C1 segment of cervical spinal cord (tissue), 14 donors: ENCODE measurements at places on chromosomes 6 and 20.
A peak's percentile ranks its signal among the peaks of the same experiment; 100 is the strongest.

DNA sequence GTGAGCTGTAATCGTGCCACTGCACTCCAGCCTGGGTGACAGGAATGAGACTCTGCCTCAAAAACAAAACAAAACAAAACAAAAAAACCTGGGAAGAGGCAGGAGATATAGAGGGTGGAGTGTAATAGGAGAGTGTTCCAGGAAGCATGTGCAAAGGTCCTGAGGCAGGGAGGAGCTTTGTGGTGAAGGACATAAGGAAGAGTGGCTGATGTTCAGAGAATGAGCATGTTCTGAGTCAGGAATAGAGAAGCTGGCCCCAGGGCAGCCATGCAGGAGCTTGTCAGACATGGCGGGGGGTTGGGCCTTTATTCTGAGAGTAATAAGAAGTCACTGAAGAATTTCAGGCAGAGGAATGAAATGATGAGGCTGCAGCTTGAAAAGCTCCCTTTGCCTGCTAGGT, 337.0 kb downstream of the CDH26 start:
- no peak for DNase-seq

DNA sequence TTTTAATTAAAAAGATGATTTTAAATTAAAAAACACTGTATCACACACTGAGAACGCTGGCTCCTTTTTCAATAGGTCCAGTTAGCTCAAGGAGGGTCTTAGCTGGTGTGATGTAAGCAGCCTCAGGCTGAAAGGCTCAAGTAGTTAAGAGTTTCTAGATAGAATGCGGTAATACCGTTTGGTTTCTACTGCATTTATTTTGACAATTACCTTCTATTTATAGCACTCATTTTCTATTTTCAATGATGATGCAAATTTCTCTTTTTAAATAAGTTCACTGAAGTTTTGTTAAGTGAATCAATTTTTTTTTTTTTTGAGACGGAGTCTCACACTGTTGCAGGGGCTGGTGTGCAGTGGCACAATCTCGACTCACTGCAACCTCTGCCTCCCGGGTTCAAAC, 87.1 kb downstream of the PREX1 start:
- DNase-seq = no peak

DNA sequence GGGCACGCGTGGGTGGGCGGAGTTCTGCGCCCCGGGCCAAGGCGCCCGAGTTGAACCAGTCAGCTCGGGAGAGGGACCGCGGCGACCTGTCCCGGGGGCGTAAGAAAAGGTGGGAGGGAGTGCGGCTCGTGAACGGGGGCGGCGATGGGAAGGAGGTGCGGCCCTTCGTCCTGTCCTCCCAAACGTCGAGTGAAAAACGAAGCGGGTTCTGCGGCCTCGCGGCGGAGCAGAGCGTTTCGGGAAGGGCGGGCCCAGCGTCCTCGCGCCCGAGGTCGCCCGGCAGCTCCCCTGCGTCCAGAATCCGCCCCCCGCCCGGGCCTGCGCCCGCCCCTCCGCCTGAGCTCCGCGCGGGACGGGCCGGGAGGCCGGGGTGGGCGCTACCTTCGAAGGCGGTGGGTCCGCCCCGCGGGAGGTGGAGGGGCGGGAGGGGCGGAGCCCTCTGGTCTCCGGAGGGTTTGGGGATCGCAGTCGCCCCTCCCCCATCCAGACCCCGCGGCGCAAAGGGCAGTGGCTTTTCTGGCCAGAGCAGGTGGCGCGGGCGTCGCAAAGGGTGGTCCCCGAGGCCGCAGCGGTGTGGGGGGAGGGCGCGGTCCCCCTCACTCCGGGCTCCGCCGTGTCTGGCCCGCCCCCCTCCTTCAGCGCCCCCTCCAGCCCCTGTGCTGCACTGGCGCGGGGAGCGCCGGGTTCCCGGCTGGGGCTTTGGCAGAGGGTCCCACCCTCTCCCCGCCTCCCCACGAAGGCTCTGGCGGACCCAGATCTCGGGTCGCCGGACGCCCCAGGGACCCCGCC, 838 bp downstream of the STMN3 start:
- DNase-seq = no peak

DNA sequence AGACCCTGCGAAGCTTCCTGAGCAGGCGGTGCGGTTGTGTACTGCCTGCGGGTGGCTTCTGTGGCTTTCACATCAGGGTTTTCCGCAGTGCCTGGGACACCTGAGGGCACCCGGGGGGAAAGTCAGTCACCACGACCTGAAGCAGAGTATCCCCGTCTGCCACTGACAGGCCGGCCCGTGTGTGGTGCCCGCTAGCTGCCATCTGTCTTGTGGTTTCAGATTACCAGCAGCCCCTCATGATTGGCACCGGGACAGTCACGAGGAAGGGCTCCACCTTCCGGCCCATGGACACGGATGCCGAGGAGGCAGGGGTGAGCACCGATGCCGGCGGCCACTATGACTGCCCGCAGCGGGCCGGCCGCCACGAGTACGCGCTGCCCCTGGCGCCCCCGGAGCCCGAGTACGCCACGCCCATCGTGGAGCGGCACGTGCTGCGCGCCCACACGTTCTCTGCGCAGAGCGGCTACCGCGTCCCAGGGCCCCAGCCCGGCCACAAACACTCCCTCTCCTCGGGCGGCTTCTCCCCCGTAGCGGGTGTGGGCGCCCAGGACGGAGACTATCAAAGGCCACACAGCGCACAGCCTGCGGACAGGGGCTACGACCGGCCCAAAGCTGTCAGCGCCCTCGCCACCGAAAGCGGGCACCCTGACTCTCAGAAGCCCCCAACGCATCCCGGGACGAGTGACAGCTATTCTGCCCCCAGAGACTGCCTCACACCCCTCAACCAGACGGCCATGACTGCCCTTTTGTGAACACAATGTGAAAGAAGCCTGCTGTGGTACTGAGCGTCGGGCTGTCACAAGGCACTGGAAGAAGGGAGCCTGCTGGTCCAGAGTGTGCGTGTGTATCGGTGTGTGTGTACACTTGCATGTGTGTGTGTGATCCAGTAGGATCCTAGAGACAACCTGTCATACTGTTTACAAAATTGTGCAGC, 54.4 kb downstream of the GOPC start:
- peak; percentile 39 for DNase-seq
